Stimulated activated CD8-positive, alpha-beta memory T cell treated with anti-CD3 and anti-CD28 coated beads, Interleukin-2, amount 100 ng/mL, for 48 hours (primary cell): ENCODE measurements at places on chromosomes 11 and 22.

- no peak for DNase-seq
Observed at GRCh38 chr11:134460881-134461280, 48.8 kb upstream of the B3GAT1 start.

- DNase-seq, result no peak
Observed at GRCh38 chr11:16184588-16184987, 171.8 kb downstream of the SOX6 start.

DNA sequence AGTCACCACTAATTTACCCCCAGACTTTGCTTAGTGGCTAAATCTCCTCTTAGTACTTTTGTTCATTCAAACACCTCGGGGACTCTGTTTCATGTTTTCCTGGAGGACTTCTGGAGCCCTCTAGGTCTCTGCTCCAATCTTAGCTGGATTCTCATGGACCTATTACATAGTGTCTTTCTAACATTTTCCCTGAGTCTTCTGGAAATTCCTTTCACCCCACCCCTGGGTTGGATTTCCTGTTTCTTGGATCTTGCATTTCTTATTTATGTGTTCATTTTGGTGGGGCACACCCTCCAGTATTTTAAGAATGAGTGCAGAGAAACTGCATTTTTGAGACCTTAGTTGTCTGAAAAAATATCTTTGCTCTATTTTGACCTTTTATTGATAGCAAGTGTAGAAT is 220.1 kb downstream of the BLID start:
- no peak for DNase-seq

DNA sequence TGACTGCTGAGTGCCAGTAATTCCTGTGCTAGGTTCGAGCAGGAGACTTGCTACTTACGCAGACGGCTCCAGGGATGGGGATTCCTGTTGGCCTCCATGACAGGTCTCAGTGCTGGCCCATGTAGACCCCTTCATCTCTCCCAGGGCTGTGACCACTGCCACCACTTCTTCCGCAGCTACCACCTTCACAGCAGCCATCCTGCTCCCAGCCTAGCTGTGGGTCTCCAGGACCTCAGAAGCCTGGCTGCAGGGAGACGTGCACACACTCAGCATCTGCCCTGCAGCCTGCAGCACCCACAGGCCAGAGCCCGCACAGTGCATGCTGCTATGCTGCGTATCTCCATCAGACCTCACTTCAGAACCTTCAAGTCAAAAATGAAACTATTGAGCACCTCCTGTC is 1503.9 kb downstream of the BRD1 start:
- no peak for DNase-seq

DNA sequence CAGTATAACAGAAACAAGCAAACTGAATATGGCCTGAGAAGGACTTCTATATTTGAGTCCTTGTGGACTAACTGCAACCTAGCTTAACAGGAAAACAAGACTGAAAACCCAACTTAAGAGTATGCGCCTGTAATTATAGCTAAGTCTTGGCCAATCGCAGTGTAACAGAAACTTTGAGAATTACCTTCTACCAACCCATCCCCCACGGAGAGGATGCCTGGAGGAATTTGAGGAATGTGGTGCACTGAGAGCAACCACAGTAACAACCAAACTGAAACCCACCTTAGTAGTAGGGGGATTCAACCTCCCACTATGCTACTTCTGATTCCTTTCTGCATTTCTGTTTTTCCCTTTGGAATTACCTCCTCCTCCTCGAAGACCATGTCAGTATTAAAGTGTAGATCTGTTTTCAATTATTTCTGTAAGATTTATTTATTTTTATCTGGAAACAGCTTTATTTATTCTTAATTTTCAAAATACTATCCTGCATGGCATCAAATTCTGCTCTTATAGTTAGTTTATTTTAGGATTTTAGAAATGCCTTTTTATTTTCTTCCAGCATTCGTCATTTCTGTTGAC is 393.6 kb downstream of the KCNA4 start:
- DNase-seq, result no peak

DNA sequence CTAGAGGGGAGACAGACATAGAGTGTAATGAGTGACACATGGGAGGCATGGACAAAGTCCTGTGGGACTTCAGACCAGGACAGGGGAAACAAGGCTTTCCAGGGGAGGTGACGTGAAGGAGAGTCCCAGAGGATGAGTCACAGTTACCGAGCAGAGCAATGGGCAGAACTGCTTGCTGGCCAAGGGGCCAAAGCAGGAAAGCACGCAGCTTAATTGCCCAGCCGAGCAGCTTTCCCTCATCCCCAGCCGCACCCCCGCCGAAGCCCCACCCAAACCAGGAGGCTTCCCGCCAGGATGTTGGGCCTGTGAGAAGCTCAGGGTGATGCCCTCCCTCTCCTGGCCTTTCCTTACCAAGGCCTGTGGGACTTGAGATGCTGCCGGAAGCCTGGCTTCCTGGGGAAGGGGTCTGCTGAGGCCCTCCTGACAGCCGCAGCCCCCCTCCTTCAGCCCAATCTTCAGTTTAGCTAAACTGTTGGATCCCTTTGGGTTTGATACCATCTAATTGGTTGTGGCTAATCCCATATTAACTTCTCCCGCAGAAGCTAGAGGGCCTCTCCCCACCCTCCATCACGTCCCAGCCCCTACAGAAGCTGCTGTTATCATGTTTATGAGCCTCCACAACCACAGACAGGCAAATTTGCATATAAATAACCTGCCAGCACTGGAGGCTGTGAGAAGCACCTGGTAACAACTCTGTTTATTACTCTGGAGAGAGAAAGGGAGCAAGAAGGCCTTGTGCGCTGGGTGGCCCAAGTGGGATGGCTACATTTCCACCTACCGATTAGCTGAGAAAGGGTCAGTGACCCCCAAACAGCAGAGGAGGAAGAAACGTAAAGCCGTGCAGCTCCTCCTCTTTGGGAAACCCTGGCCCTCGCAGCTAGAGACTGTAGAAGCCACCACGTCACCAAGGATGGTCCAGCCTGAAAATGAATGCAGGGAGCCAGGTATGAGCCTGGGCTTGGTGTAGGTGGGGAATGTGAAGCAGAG is 80.0 kb downstream of the TRIM29 start:
- no peak for DNase-seq

DNA sequence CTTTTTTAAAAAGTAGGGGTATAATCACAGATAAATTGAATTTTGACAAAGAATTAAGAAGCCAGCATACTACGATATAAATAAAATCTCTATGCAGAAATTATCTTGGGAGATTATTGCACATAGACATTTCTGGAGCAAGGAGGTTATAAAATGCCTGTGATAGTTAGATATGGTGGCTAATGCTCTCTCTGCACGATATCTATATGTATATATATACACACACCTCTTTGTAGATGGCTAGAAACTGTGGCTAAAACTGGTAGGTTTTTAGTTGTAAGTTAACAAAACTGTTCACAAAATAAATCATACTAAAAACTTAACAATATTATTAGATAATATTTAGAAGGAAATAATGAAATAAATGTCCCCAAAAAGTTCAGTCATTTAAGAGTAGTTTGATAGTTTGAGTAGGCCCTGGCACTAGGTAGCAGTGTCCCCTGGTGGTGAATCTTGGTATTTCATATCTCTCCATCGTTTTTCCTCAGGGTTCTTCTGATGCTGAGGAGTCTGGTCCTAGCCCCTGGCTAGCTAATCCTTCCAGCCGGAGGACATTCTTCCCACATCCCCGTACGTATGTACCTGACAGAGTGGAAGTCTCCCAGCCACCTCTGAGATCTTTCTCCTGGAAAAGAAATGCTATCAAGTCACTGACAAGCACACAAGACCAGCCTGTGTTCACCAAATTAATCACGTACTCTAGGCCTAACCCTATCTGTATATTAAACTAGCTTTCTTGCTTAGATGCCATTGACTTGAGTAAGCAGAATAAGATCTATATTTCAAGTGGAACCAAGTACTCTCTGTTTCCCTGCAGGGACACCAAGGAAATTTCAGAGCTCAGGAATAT is 32.2 kb downstream of the ART5 start:
- no peak for DNase-seq

GRCh38 chr22:38832005-38832978 is 11.5 kb downstream of the NPTXR start:
- no peak for DNase-seq

- no peak for DNase-seq
Observed at GRCh38 chr11:96173422-96173821, 169.6 kb downstream of the MAML2 start.

GRCh38 chr22:39030705-39031104 is 9.8 kb downstream of the APOBEC3D start:
- no peak for DNase-seq

- no peak for DNase-seq
Observed at GRCh38 chr11:63165706-63166310, 21.8 kb upstream of the SLC22A24 start.

DNA sequence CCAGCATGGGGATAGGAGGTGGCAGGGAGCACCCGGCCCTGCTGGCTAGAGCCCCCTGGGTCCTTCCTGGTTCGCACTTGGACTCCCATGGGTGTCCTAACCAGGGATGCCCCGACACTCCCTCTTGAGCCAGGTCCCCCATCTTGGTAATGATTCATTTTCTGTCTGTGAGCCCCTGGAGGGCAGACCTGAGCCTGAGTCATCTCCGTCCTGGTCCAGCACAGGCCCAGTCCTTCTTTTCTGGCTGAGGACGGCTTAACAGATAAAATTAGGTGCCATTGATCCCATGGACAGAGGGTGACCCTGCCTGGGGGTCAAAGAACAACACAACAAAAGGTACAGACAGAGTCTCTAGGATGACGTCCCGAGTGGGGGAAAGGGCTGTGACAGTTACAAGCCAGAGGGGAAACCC is 3.5 kb downstream of the RHOD start:
- no peak for DNase-seq

DNA sequence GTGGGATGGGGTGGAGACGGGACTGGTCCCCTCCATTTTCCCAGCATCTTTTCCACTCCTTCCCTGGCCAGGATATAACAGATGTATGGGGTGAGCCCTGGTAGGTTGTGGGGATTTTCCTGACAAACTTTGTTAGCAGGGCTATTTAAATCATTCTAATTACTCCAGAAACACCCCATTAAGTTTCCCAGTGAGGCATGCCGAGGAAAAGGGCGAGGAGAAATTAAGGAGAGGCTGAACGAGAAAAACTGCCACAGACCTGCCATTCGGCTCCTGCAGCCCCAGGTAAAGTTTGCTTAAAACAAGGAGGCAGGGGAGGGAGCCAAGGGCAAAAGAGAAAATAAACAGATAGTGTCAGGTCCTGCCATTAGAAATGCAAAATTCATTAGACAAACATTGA is 428.2 kb downstream of the BUD13 start:
- DNase-seq, result no peak

DNA sequence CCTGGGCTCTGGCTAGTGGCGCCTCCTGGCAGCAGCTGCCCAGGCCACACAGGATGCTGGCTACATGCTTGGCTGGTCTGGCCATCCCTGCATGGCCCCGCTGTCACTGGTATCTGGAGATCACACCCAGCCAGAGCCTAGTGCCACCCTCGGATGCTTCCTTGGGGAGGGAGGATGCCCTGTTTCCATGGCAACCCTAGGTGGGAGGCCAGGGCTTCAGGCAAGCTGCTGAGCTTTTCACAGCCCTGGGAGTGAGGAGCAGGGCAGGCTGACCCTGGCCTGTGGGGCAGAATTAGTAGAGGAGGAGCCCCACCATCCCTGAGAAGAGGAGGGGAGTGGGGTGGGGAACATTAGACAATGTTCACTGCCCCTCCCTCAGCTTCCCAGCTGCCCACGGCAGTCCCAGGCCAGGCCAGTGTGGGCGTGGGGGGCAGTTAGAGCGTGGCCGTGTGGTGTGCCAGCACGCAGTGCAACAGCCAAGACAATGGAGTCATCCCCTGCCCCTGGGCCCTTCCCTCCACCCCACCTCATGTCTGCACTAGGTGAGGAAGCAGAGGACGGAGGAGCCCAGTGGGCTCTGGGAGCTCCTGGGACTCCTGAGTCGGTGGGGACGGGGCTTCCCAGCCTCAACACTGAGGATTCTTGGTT is 50.4 kb downstream of the PARVB start:
- no peak for DNase-seq

- DNase-seq, result no peak
Observed at GRCh38 chr11:11163236-11163635, 189.8 kb downstream of the CSNK2A3 start.

DNA sequence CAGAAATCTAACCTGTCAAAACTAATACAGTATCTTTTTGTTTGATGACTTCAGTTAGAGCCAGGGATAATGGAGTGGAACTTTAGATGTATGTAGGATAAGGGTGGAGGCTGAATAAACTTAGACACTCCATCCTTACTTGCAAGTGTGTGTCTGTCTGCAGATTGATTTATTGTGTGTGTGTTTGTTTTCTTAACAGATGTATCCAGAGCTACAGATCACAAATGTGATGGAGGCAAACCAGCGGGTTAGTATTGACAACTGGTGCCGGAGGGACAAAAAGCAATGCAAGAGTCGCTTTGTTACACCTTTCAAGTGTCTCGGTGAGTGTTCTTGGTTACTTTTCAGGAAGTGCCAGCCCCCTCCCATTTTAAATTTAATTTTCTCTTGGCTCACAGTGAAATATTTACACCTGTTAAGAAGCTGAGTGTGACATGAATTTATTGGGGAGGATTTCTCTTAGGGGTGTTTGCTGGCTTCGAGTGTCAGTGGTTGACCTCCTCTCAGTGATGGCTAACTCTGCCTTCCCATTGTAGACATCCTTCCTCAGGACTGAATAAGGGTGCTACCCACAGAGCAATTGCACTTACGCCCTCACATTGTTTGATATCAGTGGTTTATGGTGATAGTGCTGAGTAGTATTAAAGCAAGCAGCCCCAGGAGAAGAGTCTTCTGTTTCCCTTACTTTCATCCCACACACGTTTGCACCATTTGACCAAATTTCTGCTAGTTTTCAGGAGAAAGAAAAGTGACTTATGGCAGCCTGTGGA is 40.8 kb downstream of the APLP2 start:
- no peak for DNase-seq

GRCh38 chr11:85027346-85027745 is 599.8 kb downstream of the DLG2 start:
- DNase-seq, result no peak

- no peak for DNase-seq
Observed at GRCh38 chr11:10659339-10660216, 34.0 kb downstream of the IRAG1 start.

DNA sequence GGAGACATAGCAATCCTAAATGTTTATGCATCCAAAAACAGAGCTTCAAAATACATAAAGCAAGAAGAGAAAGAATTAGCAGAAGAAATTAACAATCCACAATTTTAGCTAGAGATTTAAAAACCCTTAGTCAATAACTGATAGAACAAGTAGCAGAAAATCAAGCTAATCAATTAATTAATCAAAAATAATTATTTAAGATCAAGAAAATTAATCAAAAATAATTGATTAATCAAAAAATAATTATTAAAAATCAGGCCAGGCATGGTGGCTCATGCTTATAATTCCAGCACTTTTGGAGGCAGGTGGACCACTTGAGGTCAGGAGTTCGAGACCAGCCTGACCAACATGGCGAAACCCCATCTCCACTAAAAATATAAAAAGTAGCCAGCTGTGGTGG is 29.2 kb downstream of the C11orf24 start:
- no peak for DNase-seq

GRCh38 chr22:49671331-49672013 is 156.2 kb downstream of the BRD1 start:
- DNase-seq, result no peak

- no peak for DNase-seq
Observed at GRCh38 chr11:2661173-2662023, 38.4 kb downstream of the KCNQ1OT1 start.
